SK-N-SH treated with all-trans-retinoic acid at 6 μM for 48 hours (cell line): ENCODE measurements at places on chromosomes 1 and 21.

DNA sequence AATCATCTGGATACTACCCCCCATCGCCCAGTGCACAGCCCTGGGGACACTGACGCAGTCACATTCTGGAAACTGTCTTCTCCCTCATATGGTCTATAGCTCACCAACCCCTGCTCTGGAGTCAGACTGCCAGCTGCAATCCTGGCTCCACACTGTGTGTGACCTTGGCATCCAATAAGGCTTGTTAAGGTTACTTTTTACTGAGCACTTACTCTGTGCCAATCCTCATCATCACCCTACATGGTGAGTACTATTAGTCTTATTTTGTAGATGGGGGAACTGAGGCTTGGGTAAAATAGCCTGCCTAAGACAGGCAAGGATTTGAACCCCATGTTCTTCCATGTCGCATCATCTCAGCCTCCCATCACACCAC lies 34.9 kb downstream of the AHDC1 start:
- ATAC-seq, result peak; percentile 5; the same call in 1 of the 3 replicates

DNA sequence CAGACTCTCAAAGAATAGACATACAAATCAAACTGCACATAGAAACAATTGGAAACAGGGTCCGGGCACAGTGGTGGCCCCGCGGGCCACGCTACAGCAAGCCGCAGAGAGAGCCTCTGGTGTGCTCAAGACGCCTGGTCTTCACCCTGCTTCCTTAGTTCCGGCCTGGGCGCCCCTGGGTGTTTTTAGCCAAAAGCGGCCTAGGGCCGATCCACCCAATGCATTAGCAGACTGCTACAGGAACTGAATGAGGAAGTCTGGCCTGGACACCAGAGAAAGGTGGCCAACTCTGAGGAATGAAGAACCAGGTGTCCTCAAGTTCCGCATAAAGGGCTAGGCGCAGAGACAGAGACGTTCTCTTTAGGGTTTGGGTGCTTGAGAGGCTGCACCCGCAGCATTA lies 1.7 kb downstream of the PRRX1 start:
- ATAC-seq, result no peak

GRCh38 chr1:230321741-230322420 lies 104.3 kb downstream of the PGBD5 start:
- ATAC-seq, result no peak

- ATAC-seq, result no peak
Measured at GRCh38 chr1:216123446-216124191, 299.6 kb downstream of the USH2A start.

DNA sequence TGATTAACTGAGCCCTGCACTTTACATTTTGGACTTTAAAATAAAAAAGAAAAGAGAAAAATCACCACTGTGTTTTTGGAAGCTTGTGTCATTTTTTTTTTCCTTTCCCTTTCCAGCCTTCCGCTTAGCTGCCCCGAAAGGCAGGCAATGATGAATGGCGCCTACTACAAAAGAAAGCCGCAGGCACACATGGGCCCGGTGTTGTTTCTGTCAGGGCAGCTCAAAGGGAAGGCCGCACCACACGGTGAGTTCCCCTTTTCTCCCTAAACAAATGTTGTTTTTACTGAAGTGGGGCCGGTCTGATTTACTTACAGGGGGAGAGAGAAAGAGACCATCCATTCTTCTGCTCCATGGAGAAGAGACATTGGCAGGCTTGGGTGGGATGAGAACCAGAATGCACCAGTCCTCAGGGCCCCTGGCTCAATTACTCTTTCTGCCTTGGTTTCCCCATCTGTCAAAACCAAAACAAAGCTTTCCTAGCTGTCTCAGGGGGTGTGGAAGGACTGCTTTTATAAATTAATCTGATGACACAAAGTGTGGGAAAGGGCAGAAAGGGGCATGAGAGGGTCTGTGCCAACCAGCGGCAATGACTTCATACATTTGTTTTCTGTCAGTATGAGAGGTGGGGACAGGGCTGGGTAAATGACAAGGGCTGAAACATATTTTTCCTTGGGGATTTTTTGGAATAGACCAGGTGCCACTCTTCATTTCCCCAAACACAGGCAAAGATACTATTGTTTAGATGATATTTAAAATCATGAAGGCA lies 91.4 kb upstream of the PLXNA2 start:
- ATAC-seq, result no peak

DNA sequence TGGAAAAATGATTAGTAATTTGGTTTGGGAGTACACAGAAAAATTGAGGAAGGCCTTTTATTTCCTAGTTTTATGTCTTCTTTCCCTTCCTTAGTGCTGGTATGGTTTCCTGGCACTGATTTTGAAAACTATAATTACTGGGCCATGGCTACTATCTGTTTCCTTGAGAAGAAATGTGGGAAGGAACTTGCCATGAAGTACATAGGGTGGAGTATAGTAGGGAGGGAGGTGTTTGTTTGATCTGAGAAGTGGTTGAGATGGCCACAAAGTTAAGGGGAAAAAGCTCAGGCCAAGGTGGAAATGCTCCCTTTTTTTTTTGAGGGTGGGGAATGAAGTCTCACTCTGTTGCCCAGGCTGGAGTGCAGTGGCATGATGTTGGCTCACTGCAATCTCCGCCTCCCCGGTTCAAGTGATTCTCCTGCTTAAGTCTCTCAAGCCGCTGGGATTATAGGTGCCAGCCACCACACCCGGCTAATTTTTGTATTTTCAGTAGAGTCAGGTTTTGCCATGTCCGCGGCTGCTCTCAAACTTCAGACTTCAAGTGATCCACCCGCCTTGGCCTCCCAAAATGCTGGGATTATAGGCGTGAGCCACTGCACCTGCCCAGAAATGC lies 11.3 kb downstream of the HJV start:
- ATAC-seq, result no peak

DNA sequence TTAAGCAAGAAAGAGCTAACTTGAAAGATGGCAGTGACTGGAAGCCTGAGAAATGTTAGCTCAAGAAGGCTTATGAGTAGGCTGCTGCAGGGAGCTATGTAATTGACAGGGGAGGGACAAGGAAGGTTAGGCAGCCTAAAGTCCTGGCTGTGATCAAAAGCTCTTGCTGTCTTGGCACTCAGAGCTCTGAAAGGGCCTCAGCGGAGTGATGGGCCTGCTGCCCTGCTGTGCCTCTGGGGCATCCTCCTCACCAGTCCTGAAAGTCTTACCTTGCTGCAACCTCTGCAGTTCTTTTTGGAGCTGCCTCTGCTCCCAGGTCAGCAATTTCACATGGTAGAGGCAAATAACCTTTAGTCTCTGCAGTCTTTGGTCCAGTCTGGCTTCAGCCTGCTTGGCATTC lies 1.8 kb downstream of the CCDC190 start:
- ATAC-seq, result no peak

GRCh38 chr21:38490411-38491020 lies 7.8 kb downstream of the ERG start:
- ATAC-seq, result no peak

DNA sequence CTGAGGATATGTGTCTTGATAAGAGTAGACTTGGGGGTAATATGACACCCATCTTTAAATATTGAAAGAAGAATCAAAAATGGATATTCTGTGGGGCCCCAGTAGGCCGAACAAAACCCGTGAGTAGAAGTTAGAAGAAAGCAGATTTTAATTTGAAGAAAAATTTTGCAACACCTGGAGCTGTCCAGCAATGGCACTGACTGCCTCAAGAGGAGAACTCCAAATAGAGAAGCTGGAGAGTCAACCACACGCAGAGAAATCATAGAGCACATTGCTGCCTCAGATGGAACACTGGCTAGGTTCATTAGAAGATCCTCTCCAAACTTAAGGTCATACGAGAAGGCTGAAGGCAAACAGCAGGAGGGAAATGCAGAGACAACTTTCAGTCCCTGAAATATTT lies 6.8 kb downstream of the NHLH1 start:
- no peak for ATAC-seq

DNA sequence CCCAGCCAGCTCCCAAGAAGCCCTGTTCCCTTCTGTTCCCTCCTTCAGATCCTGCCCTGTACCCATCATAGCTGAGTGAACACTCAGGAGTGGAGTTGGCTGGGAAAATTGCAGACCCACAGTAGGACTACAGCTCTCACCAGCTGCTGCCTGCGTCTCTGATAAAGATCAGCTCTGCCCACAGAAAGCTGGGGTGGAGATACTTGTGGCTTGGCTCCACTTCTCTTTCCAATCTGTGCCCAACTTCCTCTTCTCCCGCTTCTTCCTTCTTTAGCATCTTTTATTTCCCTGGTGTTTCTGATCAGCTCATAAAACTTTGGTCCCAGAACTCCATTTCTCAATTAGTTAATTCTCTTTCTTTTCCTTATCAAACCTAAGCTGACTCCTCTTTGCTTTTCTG lies 5.5 kb upstream of the CD1A start:
- ATAC-seq, result no peak

- ATAC-seq, result no peak
Measured at GRCh38 chr1:177849579-177850290, 120.1 kb downstream of the SEC16B start.

GRCh38 chr1:63454269-63454668 lies 68.8 kb downstream of the ITGB3BP start:
- ATAC-seq, result peak; percentile 53; the same call in 1 of the 3 replicates

GRCh38 chr1:230395932-230396331 lies 30.2 kb downstream of the PGBD5 start:
- ATAC-seq, result no peak

DNA sequence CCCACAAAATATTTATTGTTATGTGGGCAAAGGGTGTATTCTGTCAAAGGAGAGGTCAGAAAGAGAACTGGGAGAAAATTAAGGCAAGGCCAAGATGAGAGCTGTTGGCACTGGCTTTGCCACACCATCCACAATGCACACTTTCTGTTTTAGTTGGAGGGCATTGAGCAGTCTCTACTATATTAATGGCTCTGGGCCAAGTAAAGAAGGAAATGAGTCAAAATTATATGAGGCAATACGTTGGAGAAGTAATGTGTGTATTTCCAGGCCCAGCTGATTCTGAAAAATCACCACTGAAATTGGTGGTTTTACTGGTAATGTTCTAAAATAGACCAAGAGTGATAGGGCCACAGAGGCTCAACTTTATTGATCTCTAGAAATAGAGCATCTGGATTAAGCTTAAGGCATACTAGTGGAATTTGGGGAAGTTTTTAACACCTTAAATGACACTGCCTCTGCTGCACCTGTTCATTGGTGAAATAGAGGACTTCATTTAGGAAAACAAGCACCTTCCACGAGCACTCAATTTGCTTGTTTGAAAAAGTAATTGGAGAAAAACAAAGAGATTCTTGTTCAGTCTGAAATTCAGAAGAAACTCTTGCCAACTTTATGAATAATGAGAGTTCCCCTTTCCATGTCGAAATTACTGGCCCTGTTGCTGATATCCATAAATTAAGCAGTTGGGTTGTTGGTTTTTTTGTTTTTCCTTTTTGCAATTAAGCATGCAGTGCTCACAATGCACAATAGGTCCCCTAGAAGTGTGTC lies 424.9 kb downstream of the ADGRL2 start:
- no peak; the same call in 2 of the 3 replicates for ATAC-seq

- ATAC-seq, result peak; percentile 74
Measured at GRCh38 chr1:184986250-184986649, 11.9 kb upstream of the NIBAN1 start.

DNA sequence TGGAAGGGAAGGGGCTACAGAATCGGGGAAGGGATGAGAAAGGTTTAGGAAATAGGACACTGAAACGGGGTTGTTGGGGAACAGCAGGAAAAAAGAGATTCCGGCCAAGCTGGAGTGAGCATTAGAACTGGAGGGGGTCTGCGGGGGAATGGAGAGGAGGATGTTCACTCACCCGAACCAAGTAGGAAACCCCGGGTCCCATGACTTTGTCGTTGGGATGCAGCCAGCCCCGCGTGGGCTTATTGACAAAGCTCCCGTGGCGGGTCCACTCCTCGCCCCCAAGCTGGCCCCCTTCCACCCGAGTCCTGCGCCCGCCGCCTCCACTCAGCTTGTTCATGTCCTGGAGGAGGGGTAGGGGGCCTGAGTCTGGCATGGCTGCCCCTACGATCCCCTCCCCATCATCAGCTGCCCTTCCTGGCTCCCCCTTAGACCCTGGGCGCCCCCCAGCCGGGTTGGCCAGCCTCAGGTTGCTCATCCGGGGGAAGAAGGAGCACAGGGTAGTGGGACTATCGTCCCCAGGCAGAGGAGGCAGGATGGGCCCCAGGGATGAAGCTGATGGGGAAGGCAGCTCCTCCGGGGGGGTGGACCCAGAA lies 591 bp downstream of the SHC1 start:
- ATAC-seq, result no peak

DNA sequence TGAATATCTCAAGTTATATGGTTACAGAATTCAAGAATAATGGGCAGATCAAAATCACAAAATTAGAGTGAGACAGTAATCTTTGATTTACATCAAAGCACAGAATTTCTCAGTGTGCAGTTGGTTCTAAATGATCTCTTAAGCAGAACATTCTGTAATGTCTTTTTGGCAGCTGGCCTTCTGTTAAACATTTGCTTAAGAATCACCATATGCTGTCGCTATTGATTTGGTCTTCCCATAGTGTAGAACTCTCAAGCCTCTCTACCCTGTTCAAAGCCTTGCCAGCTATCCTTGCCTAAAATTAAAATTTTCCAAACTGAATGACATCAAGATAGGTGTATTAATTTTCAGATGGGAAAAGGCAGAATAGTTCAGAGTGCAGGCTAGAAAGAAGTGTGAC lies 38.9 kb upstream of the ERO1B start:
- ATAC-seq, result no peak

DNA sequence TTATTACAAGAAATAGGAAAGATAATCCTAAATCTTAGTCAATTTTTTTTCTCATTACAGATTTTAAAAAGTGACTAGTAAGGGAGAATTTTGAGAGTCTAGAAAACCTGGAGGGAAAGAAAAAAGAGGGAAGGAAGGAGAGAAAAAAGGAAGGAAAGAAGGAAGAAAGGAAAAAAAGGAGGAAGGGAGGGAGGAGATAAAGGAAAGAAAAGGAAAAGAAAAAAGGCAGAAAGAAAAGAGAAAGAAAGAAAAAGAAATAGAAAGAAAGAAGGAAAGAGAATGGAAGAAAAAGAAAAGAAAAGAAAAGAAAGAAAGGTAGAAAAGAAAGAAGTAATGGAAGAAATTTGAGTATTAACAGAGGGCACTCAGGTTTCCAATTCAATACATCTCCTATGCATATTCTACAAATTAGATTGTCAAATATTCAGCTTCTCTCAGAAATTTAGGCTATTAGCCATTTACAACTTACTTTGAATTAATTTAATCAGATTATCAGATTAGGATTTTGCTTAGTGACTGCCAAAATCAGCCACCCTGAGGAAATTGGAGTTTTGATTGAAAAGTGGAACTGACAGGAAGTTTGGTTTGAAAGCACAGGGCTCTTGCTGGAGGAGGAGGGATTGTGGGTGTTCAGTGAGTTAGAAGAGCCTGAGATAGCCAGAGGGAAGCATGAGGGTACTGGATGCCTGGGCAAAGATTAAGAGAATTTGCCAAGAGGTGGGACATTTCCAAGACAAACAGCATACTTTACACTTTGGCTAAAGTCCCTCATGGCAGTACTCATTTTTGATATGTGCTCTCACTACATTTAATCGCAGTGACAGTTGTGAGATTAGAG lies 677.8 kb downstream of the USP25 start:
- no peak for ATAC-seq

GRCh38 chr1:48114596-48115382 lies 107.7 kb upstream of the SLC5A9 start:
- ATAC-seq, result no peak

- ATAC-seq, result no peak
Measured at GRCh38 chr1:53637511-53638359, 101.2 kb downstream of the GLIS1 start.

GRCh38 chr1:229572286-229572685 lies 13.8 kb upstream of the ABCB10 start:
- ATAC-seq, result no peak
